ENCODE measurements at places on chromosomes 4 and X.

GRCh38 chr4:158817562-158818296, 48.9 kb downstream of the FNIP2 start:
- no peak for DNase-seq

- peak; percentile 60 for DNase-seq
Measured at GRCh38 chr4:27084685-27085361, 224.2 kb downstream of the STIM2 start.

GRCh38 chr4:112061207-112061817, 83.9 kb upstream of the FAM241A start:
- no peak for DNase-seq

DNA sequence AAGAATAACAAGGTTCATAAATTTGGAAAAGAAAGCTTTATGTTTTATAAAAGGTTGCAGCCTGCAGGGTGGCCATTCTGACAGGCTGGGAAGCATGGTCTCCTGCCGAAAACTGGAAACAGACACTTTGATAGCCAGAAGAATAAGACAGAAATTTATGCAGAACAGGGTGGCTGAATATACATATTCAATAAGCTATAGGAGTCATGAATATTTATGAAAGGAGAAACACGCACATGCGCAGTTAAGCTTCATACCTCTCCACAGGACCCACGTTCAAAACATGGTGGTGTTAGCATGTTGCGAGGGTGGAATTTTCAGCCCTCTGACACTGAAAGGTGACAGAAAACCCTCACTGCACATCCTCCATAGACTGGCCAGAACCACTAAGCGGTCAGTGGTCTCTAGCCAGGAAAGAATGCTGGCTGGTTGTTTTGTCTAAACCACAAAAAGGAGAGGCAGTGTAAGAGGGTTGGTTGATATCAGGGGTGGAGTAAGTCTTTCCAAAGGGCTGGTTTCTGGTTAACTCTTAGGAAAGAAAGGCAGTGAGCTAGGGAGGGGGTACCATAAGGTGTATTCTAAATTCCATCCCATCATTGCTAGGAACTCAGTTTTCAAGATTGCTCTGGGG, 58.2 kb downstream of the ANXA10 start:
- no peak for DNase-seq

GRCh38 chr4:172813359-172813923, 355.2 kb upstream of the GALNT7 start:
- DNase-seq = no peak

- DNase-seq = no peak
Measured at GRCh38 chrX:115067812-115068211, 50.4 kb upstream of the IL13RA2 start.

DNA sequence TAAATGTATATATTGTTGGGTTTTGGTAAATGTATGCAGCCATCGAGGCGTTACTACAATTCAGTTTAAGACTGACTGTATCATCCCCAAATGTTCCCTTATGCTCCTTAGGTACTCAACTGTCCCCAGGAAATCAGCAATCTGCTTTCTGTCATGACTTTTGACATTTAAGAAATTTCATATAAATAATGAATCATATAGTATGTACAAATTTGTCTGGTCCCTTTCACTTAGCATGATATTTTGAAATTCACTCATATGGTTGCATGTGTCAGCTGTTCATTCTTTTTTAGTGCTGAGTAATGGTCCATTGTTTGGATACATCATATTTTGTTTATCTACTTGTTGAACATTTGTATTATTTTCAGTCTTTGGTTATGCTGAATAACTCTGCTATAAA, 218.8 kb downstream of the C4orf33 start:
- no peak for DNase-seq

- DNase-seq = no peak
Measured at GRCh38 chrX:110561034-110561433, 202.4 kb downstream of the RTL9 start.

Data from HT-29 (cell line).